ENCODE measurements at places on chromosomes 6 and 20. TPM values are rescaled to one million over a fixed set of nuclear protein-coding genes. Genes with fewer than 3 reads are reported as not detected.

Gene LY86
- not detected for total RNA-seq

Gene TTI1
- total RNA-seq = 47.0 TPM

DNA sequence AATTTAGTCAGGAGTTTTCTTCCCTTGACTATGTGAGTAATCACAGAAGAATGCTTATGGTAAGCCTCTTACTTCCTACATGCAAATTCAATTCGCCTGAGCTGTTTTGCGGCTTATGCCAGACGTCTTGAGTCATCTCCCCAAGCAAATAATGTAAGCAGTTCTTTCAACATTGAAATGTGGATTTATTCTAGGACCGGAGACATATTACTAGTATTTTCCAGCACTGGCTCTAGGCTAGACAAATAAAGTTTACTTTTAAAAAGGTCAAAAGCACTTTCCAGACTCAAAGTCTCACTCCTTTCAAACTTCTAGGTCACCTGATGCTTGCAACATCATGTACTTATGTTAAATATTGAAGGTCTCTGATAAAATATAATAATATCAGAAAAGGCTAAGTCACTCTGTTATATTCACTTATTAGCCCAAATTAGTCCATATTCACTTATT lies 38.1 kb upstream of the NOX3 start:
- no peaks in the 10 kb centered on the region for H3K36me3 ChIP-seq
- no peak overlapping the region for H3K4me3 ChIP-seq
- no peaks in the 10 kb centered on the region for H3K4me1 ChIP-seq
- no peaks in the 10 kb centered on the region for H3K27me3 ChIP-seq
- peak; percentile 47 for DNase-seq

DNA sequence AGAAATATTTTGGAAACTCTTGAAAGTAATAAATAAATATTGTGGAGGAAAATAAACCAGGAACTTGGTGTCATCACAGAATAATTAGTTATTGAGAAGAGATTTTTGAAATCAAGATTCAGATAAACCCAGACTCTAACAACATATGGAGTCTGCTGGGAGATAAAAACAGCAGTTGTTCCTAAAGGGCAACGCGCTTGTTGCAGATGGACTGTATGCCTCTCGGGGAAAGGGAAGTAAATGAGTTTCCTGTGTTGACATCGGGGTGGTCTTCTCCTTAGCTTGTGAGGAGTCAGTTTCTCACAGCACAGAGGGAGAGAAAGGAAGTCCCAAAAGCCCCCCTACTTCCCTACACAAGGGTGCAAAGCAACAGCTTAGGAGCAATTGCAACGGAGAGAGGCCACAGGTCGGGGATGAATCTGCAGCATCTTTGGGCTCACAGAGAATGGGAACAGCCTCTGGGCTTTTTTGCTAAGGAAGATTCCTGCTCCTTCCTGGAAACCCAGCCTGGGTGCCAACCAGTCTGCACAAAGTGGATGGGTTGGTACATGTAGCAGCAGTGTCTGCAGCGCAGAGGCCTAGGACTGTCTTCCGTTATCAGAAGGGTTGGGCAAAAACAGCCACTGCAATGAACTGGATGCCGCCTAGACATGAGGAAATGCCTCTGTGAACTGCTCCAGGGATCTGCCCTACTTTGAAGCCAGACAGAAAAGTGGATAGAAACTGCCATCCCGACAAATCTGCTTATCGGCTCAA lies 603.0 kb upstream of the NRSN1 start:
- no peak overlapping the region for H3K4me3 ChIP-seq
- no peaks in the 10 kb centered on the region for H3K27me3 ChIP-seq
- no peaks in the 10 kb centered on the region for H3K36me3 ChIP-seq
- H3K27ac ChIP-seq = no peak overlapping the region

DNA sequence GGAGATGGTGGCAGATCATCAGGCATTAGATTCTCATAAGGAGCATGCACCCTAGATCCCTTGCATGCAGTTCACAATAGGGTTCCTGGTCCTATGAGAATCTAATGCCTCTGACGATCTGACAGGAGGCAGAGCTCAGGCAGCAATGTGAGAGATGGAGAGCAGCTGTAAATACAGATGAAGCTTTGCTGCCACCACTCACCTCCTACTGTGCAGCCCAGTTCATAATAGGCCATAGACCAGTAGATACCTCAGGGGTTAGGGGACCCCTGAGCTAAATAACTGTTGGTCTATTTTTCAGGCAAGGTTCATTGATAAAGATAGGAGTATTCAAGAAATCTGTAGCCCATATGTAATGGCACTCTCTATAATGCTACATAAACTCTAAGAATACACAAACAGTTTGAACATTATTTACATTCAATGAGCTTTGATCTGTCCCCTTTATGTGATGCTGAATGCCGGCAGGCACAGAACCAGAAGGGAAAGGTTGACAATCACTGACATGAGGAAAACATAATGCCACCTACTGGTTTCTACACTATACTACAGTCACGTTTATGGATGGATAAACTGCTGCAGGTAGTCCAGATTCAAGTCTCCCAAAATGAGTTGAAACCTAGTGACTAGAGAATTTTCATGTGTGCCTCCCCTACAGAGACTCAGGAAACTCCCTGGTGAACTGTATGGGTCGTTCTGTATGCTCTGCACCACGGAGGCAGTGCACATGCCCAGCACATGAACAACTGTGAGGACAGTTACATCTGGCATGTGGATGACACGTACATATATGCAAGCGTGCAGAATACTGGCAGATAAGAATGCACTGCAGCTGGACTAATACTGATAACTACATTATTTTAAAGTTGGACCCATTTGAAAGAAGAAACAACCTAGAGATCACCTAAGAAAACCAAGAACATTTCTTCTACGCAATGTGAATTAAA lies 72.0 kb downstream of the DST start:
- no peak overlapping the region for H3K27ac ChIP-seq
- H3K36me3 ChIP-seq = peaks cover 33% of the 10 kb centered on the region
- no peaks in the 10 kb centered on the region for H3K27me3 ChIP-seq
- no peak for DNase-seq

GRCh38 chr6:80411486-80411885 lies 305.0 kb downstream of the BCKDHB start:
- no peak for DNase-seq
- H3K4me3 ChIP-seq = no peak overlapping the region
- no peaks in the 10 kb centered on the region for H3K27me3 ChIP-seq
- no peaks in the 10 kb centered on the region for H3K36me3 ChIP-seq
- no peaks in the 10 kb centered on the region for H3K4me1 ChIP-seq
- H3K27ac ChIP-seq = no peak overlapping the region

GRCh38 chr6:12527339-12527738 lies 189.2 kb upstream of the PHACTR1 start:
- no peak overlapping the region for H3K4me3 ChIP-seq
- peaks cover 2% of the 10 kb centered on the region for H3K4me1 ChIP-seq
- H3K27ac ChIP-seq = no peak overlapping the region
- H3K36me3 ChIP-seq = no peaks in the 10 kb centered on the region
- H3K27me3 ChIP-seq = no peaks in the 10 kb centered on the region

DNA sequence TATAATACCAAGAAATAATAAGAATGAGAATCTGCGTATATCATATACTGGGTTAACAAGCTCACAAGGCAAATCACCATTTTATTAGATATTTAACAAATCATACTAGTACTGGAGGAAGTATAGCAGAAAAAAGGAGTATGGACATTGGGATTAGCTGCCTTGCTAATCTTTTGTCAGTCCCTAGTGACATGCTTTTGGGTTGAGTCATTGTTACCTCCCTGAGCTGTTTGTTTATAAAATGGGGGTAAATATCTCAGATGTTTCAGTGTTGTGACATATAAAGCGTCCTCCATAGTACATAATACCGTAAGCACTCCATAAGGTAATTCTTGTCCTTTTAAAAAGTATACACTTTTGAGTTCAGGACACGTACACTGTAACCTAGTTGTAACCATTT lies 107.0 kb downstream of the ESR1 start:
- no peaks in the 10 kb centered on the region for H3K36me3 ChIP-seq
- no peaks in the 10 kb centered on the region for H3K27me3 ChIP-seq
- no peak for DNase-seq

GRCh38 chr20:53691060-53691810 lies 97.6 kb upstream of the ZNF217 start:
- DNase-seq = no peak
- no peaks in the 10 kb centered on the region for H3K27me3 ChIP-seq
- H3K36me3 ChIP-seq = no peaks in the 10 kb centered on the region
- no peaks in the 10 kb centered on the region for H3K4me1 ChIP-seq
- no peak overlapping the region for H3K27ac ChIP-seq
- no peak overlapping the region for H3K4me3 ChIP-seq

GRCh38 chr6:36610956-36611336 lies 16.8 kb downstream of the SRSF3 start:
- H3K27me3 ChIP-seq = no peaks in the 10 kb centered on the region
- no peak for DNase-seq
- no peaks in the 10 kb centered on the region for H3K4me1 ChIP-seq
- no peak overlapping the region for H3K27ac ChIP-seq
- no peak overlapping the region for H3K4me3 ChIP-seq
- peaks cover 9% of the 10 kb centered on the region for H3K36me3 ChIP-seq

DNA sequence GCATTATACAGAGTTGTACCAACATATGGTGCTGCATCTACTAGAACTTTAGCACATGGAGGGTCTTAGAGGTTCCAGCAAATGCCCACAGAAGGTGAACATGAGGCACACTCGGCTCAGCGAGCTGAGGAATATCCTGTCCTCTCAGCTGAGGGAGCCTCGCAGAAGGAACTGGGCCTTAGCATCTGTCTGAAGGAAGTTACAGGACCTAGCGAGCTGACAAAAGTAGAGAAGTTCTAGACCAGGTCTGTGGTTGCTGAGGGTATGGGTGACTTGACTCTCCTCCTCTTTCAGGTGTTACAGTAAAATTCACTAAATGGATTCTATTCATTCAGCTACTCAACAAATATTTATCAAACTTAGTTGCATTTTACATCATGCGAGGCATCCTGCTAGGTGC lies 157.2 kb downstream of the ZDHHC14 start:
- H3K36me3 ChIP-seq = no peaks in the 10 kb centered on the region
- peaks cover 9% of the 10 kb centered on the region for H3K4me1 ChIP-seq
- H3K27me3 ChIP-seq = no peaks in the 10 kb centered on the region
- no peak overlapping the region for H3K27ac ChIP-seq
- H3K4me3 ChIP-seq = no peak overlapping the region

DNA sequence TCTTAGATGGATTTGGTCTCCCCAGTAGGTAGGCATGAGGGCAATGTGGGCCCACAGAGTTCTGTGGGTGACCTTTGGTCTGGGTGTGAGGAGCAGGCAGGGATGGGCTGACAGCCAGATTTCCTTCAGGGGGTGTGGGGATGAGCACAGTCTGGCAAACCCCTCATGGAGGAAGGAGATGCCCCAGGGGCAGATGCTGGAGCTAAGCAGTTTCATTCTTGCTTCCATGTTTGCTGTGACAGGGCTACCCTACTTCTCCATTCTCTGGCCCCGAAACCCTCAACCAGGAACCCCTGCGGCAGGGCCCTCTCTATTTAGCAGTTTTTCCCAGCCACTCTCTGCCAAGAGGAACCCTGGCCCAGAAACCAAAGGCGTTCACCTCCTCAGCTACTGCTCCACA lies 40.4 kb downstream of the GCLC start:
- H3K36me3 ChIP-seq = peaks cover 61% of the 10 kb centered on the region
- no peak for DNase-seq
- H3K27ac ChIP-seq = no peak overlapping the region
- no peaks in the 10 kb centered on the region for H3K4me1 ChIP-seq
